Cerebellum (tissue), 4 donors: ENCODE measurements at places on chromosomes 3 and 15.

- DNase-seq = no peak
These were observed 7.2 kb upstream of the IL20RB start for GRCh38 chr3:136950623-136951022.

- DNase-seq = no peak
These were observed 11.4 kb downstream of the PRR20G start for GRCh38 chr3:127276396-127276795.

- DNase-seq = no peak
These were observed 15.7 kb upstream of the ZXDC start for GRCh38 chr3:126491221-126492013.

GRCh38 chr3:35262406-35262805, 376.9 kb upstream of the ARPP21 start:
- peak; percentile 5 for DNase-seq

GRCh38 chr15:100597862-100598261, 4.1 kb downstream of the LINS1 start:
- DNase-seq = no peak

GRCh38 chr3:72274493-72275330, 489.8 kb upstream of the PROK2 start:
- DNase-seq = peak; percentile 20

- no peak for DNase-seq
These were observed 32.0 kb upstream of the FURIN start for GRCh38 chr15:90836296-90836871.

GRCh38 chr15:74857082-74857655, 14.2 kb upstream of the ULK3 start:
- no peak for DNase-seq

GRCh38 chr3:88485001-88485400, 335.2 kb downstream of the C3orf38 start:
- DNase-seq = no peak

DNA sequence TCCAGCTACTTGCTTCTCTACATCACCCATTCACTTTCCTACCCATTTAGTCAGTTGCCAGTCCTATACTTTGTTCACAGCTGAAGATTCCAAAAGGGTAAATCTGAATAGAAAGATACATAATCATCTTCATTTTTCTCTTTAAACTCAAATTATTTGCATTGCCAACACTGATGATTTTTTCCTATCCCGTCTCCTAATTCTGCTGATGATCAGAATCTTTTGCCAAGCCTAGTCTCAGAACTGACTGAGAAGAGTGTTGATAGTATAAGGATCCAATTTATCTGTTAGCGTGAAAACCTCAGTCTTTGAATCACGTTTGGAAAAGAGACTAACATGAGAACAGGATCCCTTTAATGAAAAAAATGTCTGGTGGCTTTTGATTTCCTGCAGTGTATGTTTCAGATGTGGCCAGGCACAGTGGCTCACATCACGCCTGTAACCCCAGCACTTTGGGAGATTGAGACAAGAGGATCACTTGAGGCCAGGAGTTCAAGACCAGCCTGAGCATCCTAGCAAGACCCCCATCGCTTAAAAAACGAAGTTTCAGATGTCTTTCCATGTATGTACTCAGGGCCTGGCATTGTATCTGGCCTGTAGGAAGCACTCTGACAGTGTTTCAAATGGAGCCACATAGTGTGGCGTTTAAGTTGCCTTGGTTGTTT, 169.4 kb downstream of the KLHL25 start:
- no peak for DNase-seq

DNA sequence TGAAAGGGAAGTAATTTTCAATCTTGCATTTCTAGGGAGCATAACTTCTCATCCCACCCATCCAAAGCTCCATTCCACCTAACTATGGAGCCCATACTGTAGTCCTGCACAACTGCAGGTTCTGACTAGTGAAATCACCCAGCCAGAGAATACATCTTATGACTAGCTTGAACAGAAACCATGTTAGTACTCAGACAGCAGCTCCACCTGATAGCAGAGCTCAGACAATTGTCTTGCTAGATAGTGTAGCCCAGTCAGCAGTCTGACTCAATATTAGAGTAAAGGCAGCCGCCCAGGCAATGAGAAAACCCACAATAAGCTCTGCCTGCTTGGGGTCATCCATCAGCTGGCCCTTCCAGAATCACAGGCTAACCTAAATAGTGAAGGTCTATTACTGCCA, 544.7 kb upstream of the GBE1 start:
- DNase-seq = no peak

DNA sequence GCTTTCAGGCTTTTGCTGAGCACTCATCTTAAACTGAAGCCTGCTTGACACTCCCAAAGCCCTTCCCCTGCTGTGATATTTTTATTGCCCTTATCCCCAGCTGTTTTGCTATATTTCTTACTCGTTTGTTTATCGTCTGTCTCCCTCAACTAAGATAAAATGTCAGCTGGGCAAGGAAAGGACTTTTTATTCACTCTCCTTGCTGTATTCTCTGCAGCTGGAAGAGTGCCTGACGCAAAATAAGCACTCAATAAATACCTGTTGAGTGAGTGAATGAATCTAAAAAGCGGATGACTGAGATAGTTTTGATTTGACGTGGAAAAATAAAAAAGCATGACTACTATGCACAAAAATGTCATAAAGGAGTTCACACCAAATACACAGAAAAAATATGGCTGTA, 84.8 kb upstream of the POMGNT2 start:
- DNase-seq = no peak

- DNase-seq = no peak
These were observed 1.3 kb upstream of the OXSR1 start for GRCh38 chr3:38163841-38164642.

GRCh38 chr15:77035584-77035983, 35.3 kb downstream of the TSPAN3 start:
- DNase-seq = no peak

- DNase-seq = no peak
These were observed 77.9 kb upstream of the SPRED1 start for GRCh38 chr15:38174691-38175090.

GRCh38 chr15:81043281-81043934, 42.7 kb downstream of the TLNRD1 start:
- DNase-seq = no peak

DNA sequence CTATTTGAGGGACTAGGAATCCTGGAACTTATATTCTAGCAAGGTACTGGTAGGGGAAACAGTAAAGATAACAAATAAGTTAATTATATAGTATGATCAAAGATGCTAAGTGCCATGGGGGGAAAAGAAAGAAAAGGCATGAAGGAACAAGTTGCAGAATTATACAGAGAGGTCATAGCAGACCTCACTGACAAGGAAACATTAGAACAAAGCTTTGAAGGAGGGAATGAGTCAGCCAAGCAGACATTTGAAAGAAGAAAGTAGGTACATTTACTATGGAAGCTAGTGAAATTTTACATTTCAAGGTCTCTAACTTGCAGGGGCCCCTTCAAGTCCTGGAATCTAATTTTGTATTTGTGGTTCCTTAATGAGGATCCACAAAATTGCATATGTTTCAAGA, 57.2 kb upstream of the TIPARP start:
- DNase-seq = no peak

DNA sequence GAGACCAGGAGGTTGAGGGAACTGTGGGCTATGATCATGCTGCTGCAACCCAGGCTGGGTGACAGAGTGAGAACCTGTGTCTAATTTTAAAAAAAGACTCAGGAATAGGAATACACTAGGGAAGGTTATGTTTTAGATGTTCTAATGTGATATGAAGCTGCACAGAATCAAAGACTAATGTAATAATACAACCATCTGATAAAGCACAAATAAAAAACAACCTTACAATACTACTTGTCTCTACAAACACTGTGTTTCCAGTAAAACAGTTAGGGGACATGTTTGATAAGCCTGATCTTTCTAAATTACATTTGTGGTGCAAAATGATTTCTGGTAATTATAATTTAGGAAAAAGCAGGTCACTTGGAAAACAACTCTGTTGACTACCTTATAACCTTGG, 56.7 kb downstream of the RBMS3 start:
- no peak for DNase-seq

- no peak for DNase-seq
These were observed 219.4 kb upstream of the GBE1 start for GRCh38 chr3:81980596-81981494.

DNA sequence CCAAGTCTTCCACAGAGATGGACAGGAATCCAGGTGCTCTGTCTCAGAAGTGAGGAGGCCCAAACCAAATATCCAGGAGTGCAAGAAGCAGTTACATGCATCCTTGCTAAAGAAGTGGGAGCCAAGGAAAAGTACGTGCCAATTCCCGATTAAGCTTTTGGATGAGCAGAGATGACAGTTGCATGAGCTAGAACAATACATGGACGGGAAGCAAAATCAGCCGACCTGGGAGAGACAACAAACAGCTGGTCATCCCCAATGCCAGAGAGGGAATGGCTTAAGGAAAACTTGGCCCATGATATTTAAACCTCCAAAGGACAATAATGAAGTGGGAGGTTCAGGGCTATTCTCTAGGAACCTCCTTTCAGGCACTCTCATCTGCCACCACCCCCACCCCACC, 86.0 kb upstream of the ABHD17C start:
- DNase-seq = no peak

- DNase-seq = peak; percentile 11
These were observed 328.3 kb downstream of the THSD4 start for GRCh38 chr15:71443538-71443937.

DNA sequence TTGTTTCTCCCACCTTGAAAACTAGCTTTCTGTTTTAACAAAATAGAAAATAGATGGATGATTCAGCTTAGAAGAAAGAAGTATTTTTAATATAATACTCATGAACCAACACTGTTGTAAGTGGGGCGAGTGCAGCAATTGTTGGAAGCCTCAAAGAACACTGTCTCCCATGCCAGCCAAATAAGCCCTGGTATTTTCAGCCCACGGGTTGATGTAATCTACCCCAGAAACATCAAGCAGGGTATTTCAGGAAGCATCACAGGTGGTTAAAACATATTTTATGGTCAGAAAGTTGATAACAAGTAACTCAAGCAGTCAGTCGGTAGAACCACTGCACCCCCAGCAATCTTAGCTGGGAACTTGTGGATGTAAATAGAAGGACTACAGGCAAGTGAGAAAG, 115.9 kb downstream of the SV2B start:
- no peak for DNase-seq

GRCh38 chr3:55459838-55460237, 27.3 kb downstream of the WNT5A start:
- no peak for DNase-seq

DNA sequence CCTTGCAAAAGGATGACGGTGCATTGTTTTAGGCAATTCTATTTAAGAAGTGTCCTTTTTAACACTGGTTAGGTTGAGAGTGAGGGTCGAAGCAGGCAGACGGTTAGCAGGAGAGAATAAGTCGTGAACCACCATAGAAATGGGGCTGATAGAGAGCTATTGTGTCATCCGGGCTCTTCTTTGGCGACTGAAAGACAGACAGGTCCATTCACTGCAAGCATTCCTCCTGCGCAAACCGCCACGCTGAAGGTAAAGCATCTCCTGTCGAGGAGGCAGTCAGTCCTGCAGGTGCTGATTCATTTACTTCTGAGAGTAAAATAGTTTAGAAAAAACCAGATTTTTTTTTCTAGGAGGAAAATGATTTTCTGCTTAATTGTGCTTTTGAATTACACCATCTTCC, 1002.8 kb upstream of the NR2F2 start:
- no peak for DNase-seq

DNA sequence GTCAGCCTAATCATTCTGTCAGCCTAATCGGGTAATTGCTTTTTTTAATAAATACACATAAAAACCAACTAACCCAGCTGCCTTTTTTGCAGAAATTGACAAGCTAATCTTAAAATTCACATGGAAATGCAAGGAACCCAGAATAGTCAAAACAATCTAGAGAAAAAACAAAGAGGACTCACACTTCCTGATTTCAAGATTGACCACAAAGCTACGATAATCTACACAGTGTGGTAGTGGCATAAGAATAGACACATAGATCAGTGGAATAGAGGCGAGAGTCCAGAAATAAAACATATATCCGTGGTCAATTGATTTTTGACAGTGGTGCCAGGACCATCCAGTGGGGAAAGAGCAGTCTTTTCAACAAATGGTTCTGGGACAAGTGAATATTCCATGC, 2.4 kb upstream of the C3orf20 start:
- DNase-seq = no peak

DNA sequence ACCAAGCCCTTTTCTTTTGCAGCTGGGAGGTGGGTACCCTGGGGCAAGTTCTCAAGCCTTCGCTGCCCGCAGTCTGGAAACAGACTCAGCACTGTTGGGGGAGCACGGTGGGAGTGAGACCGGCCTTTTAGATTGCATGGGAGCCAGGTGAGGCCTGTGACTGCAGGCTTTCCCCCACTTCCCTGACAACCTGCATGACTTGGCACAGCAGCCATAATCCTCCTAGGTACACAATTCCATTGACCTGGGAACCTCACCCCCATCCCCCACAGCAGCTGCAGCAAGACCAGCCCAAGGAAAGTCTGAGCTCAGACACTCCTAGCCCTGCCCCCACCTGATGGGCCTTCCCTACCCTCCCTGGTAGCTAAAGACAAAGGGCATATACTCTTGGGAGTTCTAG, 52.2 kb upstream of the CCDC80 start:
- no peak for DNase-seq

- DNase-seq = no peak
These were observed 49.2 kb downstream of the ADCY5 start for GRCh38 chr3:123399653-123400052.

GRCh38 chr15:40436116-40436891, 4.4 kb upstream of the BAHD1 start:
- DNase-seq = no peak

- no peak for DNase-seq
These were observed 64.3 kb downstream of the OXSM start for GRCh38 chr3:25854214-25854613.

GRCh38 chr3:145719114-145719513, 441.9 kb downstream of the PLOD2 start:
- no peak for DNase-seq
